ENCODE measurements at places on chromosomes 5 and 9.

DNA sequence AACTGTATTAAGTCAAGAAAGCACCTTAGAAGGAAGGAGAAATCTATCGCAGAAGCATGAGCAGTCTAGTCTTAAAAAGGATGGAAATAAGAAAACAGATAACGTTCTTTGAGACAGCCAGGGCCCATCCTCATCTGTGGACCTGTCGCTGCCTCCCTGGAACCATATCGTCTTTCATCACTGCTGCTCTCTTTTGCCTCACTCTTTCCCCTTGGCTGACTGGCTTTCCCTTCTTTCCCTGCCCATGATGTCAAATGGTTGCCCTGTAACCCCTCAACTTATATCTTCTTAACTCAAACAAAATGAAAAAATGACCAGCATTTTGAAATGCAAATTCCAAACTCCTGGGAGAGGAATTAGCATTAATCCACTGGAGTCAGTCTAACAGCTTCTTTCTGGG lies 299.8 kb downstream of the GABRB2 start:
- DNase-seq: no peak

DNA sequence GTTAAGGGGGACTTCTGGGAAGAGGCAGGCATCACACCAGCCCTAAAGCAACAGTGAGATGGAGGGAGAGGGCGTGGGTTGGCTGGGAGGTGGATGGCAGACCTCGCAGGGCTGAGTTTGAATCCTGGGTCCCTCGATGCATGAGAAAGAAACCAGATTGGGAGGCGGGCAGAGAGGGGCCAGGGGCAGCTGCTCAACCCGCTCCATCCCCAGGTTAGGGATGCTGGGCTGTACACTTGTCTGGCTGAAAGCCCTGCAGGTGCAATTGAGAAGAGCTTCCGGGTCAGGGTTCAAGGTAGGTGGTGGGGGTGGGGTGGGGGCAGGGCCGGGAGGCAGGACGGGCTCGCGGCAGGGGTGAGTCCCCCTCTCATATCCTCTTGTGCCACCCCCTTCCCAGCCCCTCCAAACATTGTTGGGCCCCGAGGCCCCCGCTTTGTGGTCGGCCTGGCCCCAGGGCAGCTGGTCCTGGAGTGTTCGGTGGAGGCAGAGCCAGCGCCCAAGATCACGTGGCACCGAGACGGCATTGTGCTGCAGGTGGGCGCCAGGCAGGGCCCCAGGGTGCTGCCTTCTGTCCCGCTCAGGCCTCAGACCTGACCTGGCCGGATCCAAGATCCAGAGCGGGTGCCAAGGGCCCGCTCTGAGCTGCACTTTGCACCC lies 49.8 kb upstream of the ASS1 start:
- DNase-seq: no peak

DNA sequence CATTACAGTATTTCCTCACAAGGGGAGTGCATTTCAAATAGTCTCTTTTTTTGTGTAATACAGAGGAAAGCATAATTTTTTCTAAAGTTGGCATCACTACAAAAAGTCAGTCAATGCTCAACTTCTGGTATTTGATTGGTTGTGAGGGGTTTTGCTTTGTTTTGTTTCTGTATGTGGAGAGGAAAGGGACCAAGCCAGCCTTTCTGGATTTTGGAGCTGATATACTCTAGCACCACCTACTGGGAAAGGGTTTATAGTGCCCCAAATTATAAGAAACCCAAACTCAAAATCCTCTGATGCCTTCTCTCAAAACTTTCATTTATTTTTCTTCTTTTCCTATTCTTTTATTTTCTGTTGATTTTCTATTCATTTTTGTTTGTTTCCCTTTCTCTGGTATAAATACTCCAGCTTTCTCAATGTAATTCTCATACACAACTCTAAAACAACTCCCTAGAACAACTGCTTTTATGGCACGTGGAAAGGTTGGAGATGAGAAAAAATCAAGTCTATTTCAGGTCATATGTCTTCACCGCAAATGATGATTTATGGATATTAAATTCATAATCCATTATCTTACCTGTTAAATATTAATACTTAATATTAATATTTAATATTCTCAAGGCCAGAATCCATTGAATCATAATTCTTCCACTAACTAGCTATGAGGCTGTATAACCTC lies 69.5 kb upstream of the ANXA1 start:
- peak; percentile 58 for DNase-seq

- no peak for DNase-seq
Observed at GRCh38 chr9:71025728-71026127, 95.7 kb downstream of the TRPM3 start.

DNA sequence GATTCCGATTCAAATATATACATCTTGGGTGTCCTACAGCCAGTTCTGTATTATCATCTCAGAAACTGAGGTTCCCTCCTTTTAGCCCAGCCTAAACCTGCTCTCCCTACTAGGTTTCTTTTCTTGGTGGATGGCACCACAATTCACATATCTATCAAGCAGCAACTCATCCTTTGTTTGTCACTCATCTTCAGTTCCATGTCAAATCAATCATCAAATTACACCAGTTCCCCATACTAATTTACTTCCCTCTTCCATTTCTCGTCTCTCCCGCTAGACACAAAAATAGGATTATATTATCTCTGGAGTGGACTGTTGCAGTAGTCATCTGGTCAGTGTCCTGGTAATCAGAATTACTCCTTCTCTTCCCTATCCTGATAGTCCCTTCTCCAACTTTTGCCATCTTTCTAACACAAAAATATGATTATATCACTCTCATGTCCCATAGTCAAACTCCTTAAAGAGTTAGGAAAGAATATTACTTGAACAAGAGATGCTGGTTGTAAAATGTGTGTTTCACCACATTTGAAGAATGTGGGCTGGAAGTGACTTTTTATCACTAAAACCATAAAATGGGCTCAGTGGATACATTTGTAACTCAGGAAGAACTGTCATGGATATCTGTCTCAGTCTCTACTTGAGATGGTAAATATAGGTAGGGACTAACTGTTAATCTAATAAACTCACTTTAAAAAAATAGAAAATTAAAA lies 69.1 kb upstream of the RICTOR start:
- DNase-seq: no peak

DNA sequence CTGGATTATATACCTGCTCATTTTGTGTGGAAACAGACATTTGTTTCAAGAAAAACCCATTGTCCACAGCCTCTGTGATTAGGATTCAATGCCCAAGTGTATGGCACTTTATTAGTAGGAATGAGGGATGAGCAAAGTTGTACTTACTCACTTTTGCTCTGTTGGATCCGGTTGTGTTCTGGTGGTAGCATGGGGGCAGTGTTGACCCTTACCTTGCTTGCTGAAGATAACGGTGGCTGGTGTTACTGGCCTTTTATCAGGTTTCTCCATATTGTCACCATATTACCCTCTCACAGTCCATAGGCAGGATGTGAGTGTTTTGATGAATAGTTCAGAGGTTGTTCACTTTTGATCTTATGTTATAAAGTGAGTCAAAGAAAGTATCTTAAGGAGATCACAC lies 42.7 kb upstream of the NUDT12 start:
- no peak for DNase-seq

DNA sequence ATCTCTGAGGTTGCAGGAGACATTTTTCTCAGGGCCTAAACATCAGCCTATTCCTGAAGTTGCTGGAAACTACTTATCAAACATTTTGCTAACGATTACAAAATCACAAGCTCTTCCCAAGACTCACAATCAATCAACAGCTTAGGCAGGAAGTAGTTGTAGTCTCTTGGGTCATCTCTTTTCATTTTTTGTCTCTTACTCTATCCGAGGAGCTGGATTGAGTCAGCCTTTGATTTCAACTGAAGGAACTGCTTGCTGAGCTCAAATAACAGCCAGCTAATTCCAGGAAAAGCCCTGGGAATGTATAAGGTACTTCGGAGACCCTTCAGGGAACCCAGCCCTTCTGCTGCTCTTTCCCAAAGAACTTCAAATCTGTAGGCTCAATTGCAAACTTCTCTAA lies 398.9 kb downstream of the PLK2 start:
- DNase-seq: no peak

DNA sequence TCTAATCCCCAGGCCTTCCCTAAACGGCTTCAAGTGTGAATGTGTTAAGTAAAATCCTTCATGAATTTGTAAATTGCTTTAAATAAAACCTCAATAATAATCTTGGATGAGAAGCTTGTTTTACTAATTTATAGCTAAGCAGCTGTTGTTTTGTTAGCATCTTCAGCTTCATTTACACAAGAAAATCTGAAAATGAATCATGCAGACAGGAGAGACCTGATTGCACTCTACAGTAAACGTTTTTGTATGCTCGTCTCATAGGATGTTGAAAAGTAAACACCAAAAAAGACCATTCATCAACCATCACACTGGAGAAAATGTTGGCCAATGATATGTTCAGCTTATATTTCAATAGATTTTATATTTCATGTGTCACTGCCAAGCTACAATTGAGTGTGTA lies 40.4 kb upstream of the MAP3K1 start:
- DNase-seq: no peak

DNA sequence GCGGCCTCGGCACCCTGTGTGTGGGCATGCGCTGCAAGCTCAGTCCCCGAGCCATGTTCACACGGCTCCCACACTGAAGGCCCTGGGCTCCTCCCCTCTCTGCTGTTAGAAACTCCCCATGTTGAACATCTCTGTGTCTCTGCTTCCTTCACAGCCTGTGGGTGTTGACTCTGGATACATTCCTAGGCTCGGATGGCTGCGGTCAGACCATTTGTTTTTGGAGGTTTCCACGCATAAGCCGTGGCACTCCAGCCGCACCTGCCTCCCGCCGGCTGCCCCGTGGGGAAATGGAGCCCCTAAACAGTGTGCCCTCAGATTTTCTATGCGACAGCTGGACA lies 31.2 kb upstream of the LRRC14B start:
- DNase-seq: no peak

DNA sequence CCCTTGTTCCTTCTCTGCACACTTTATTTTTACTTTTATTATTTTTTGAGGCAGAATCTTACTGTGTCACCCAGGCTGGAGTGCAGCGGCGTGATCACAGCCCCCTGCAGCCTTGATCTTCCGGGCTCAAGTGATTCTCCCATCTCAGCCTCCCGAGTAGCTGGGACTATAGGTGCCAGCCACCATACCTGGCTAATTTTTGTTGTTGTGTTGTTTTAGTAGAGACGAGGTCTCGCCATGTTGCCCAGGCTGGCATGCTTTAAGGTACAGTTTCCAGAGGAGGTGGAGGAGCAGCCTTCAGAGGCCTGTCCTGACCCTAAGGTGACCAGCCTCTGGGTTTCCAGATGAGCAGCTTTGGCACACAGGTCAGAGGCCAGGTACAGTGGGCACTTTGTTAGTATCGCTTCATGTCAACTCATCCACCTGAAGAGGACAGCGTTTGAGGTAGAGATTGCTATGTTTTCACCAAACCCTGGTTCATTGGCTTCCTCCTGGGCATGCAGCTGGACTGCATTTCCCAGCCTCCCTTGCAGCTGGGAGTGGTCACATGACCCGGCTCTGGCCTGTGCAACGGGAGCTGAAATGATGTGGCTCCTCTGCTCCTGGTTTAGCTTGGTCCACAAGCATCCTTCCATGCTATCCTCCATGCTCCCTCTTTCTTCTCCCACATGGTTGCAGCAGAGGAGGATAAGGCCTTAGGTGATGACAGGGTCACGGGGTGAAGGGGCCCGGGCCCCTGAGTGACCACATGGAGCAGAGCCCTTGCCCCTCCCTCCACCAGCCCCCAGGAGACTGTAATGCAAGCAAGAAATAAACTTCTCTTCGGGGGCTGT lies 139.3 kb upstream of the IER5L start:
- DNase-seq: no peak

DNA sequence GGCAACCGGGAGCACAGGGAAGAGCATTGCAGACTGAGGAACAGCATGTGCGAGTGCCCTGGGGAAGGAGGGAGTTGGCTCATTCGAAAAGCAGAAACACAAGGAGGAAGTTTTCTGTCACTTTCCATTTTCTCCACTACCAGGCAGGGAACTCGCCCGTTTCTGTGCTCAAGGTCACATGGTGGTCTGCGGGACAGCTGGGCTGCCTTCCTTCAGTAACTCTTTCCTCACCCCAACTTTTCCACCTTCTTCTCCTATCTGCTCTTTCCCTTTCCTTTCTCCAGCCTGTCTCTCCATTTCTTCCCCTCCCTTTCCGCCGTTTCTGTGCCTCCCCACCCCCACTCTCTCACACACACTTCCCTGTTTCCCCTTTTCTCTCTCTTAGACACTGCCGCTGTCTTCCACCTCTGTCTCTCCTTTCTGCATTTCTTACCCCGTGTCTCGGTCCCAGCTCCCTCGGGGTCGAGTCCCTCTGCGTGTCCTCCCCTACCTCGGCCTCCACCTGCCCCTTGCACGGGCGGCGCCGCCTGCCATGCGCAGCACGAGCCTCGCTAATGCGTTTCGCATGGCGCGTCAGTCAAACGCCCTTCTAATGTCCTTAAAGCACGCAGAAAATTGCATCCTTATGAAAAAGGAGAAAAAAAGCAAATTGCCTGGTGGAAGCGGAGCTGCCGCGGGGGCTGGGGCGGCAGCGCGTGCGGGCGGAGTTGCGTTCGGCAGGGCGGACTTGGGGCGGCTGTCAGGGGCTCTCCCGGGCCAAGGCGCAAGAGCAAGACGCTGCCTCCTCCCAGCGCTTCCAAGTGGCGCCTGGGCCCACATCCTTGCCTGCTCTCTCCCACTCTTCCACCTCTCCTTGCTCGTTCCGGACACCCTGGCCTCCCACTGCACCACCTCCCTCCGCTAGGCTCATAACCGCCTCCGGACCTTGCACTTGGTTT lies 9.5 kb downstream of the BARX1 start:
- no peak for DNase-seq

GRCh38 chr9:16563446-16563845 lies 307.0 kb downstream of the BNC2 start:
- DNase-seq: no peak

GRCh38 chr5:67528953-67529352 lies 332.4 kb upstream of the CD180 start:
- no peak for DNase-seq

DNA sequence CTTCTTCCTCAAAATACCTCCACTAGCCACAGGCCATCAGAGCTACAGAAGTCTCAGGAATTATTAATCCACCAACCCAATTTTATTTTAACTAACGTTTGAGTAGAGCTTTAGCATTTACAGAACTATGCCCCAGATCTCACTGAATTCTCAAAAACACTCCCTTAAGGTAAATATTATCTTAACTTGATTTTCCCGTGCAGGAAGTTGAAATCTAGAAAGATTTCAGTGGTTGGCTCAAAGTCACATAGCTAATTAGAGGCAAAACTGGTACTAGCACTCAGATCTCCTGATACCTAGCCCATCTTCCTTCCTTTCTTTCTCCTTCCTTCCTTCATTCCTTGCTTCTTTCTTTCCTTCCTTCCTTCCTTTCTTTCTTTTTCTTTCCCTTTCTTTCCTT lies 298.3 kb downstream of the ENC1 start:
- no peak for DNase-seq

- no peak for DNase-seq
Observed at GRCh38 chr5:79795764-79796398, 106.2 kb downstream of the CMYA5 start.

GRCh38 chr9:131270171-131271015 lies 5.9 kb downstream of the FAM78A start:
- DNase-seq: no peak
